CD4-positive, alpha-beta T cell treated with Interferon gamma for 1 hour (primary cell): ENCODE measurements at places on chromosomes 4 and X.

DNA sequence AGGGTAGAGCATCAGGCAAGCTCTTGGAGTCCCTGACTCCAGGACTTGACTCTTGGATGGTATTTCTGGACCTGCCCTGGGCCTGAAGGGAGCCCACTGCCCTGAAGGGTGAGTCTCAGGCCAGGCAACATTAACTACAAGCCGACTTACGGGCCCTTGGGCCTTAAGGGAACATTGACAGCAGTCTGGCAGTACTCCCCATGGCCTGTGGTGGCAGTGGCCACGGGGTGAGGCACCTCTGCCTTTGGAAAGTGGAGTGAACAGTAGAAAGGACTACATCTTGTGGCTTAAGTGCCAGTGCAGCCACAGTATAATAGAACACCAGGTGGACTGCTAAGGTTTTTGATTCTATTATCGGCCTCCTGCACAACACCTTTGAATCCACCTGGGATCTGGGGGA is 36.3 kb downstream of the SH3BGRL start:
- no peak for DNase-seq

GRCh38 chr4:105061731-105062130 is 84.9 kb upstream of the TET2 start:
- DNase-seq: no peak

DNA sequence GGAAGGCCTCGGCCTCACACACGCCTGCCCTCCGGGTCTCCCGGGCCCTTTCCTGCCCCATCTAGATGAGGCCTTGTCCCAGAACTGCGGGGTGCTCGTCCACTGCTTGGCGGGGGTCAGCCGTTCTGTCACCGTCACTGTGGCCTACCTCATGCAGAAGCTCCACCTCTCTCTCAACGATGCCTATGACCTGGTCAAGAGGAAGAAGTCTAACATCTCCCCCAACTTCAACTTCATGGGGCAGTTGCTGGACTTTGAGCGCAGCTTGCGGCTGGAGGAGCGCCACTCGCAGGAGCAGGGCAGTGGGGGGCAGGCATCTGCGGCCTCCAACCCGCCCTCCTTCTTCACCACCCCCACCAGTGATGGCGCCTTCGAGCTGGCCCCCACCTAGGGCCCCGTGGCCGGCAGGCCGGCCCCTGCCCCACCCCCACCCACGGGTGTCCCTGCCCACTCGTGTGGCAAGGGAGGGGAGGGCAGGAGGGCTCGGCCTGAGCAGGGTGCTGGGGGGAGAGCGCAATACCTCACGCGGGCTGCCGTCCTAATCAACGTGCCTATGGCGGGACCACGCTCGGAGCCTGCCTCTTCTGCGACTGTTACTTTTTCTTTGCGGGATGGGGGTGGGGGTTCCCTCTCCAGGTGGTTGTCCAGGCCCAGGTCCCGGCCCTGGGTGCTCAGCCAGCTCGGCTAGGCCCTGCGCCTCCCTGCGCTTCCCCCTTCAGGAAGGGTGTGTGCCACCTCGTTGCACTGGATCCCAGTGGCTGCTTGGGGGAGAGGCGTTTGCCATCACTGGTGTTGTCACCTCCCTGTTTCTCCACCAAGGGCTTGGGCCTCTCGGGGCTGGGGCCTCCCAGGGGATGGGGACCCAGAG is 3.1 kb downstream of the DUSP9 start:
- no peak for DNase-seq

- no peak for DNase-seq
These were observed 8.5 kb downstream of the SLC25A43 start for GRCh38 chrX:119407681-119408080.

- DNase-seq: no peak
These were observed 24.0 kb downstream of the TAB3 start for GRCh38 chrX:30865015-30865414.

DNA sequence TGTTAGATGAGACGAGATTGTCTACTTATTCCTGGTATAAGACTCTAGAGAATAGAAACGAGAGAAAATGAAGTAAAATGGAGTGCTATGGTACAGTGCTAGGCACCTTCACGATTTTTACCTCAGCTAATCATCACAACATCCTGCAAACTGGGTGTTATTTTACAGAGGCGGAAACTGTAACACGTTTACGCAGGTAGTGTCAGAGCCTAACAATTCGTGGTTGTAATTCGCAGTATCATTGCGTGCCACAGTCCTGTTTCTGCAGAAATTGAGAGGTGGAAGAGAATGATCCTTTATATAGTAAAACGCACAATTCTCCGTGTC is 383 bp upstream of the TBC1D19 start:
- no peak for DNase-seq

DNA sequence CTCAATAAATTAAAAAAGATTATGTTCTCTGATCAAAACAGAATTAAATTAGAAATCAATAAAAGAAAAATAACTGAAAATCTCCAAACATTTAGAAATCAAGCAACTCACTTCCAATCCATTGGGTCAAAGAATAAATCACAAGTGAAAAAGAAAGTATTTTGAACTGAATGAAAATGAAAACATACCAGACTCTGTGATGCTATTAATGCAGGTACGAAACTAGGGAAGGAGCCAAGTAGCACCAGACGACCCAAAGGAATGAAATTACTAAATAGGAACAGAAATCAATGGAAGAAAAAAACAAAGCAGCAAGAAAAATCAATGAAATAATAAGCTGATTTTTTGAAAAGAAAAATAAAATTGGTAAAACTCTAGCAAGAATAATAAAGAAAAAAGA is 15.4 kb downstream of the CCDC110 start:
- DNase-seq: no peak

DNA sequence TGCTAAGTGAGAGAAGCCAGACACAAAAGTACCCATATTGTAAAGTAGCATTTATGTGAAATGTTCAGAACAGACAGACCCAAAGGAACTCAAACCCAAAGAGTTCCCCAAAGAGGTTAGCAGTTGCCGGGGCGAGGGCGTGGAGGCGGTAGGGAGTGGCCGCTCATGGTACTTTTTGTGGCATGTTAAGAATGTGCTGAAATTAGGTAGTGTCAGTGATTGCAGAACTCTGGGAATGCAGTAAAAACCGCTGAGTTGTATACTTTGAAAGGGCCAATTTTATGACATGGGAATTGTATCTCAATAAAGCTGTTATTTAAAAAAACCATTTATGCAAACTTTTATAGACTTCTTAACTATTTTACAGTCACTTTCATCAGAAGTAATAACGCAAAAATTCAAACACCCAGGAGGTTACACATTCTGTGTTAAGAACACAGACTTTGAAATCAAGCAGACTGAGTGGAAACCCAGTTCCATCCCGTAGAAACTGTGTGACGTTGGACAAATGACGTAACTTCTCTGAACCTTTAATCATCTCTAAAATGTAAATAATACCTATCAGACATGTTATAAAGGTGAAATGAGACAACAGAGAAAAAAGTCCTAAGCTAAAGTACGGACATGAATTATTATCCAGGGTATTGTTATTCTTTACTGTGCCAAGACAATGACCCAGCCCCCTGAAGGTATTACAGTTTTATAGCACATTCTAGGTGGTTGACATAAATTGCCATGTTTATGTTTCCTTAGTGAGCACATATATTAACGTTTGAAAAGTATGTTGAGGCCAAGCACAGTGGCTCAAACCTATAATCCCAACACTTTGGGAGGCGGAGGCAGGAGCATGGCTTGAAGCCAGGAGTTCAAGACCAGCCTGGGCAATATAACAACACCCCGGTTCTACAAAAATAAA is 19.7 kb downstream of the ZFP42 start:
- no peak for DNase-seq

- no peak for DNase-seq
These were observed 247.7 kb upstream of the NDST3 start for GRCh38 chr4:117786566-117786965.

DNA sequence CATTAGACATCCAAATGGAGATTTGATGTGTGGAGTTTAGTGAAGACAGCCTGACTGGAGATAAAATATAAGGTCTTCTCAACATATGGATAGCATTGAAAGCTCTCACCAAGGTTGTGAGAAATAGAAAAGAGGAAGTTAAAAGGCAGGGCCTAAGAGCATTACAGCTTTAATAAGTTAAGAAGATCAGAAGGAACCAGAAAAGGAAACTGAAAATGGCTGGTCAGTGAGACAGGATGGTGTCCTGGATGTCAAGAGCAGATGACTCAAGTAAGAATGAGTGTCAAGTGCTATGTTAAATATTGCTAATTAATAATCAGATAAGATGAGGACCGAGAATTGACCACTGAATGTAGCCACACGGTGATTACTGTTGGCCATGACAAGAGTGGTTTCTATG is 642.9 kb downstream of the STPG2 start:
- DNase-seq: no peak

- DNase-seq: no peak
These were observed at the start of gene SERTM2 for GRCh38 chrX:111511477-111511876. Gene SERTM2, plus strand, starts transcription at chrX:111511645. Its CDS starts 7,213 bp downstream, at chrX:111518858.
